ENCODE measurements at places on chromosomes 2 and 18.

DNA sequence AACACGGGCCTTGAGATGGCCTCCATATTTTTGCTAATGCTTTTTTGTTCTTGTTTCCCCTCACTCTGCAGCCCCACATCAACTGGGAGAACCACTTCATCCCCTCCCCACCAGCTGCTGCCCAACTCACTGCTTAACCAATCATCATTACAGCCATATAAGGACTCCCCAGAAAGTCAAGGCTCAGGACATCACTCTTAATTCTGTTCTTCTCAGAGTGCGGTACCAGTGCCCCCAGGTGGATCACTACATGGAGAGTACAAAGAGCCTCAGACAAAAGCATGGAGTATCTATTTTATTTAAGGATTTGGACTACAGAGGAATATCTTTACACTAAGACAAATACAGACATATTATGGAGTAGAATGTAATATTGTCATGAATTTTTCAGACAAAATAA lies 340.6 kb downstream of the PAX3 start:
- DNase-seq: no peak

DNA sequence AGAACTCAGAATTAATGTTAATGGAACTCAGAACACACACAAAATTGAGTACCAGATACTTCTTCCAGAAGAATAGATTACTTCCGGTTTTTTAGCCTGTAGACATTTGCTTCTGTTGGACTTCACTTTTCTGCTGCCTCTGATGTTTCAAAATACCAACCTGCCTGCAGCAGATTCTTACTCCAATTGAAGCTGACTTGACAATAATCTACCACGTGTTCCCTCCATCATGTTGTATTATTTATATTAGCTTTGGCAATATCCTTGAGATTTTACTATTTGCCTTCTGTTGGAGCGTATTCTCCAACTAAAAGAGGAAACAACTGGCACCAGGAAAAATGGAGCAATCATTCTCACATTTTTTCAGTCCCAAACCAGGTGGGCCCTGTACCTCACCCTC lies 3.1 kb upstream of the GORASP2 start:
- DNase-seq: no peak

DNA sequence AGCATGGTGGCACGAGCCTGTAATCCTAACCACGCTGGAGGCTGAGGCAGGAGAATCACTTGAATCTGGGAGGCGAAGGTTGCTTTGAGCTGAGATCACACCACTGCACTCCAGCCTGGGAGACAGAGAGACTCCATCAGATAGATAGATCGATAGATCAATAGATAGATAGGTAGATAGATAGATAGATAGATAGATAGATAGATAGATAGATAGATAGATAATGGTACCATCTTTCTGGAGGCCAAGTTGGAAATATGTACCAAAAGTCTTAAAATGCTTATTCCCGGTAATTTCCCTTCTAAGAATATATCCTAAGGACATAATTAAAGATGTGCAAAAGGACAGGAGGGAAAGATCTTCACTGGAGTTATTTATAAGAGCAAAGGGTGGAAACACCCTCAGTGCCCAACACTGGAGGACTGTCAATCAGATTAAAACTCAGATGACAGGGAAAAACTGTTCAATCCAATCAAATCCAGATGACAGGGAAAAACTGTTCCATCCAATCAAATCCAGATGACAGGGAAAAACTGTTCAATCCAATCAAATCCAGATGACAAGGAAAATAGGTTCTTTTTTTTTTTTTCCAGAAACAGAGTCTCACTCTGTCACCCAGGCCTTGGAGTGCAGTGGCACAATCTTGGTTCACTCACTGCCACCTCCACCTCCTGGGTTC lies 49.0 kb upstream of the UBE2F start:
- no peak for DNase-seq

DNA sequence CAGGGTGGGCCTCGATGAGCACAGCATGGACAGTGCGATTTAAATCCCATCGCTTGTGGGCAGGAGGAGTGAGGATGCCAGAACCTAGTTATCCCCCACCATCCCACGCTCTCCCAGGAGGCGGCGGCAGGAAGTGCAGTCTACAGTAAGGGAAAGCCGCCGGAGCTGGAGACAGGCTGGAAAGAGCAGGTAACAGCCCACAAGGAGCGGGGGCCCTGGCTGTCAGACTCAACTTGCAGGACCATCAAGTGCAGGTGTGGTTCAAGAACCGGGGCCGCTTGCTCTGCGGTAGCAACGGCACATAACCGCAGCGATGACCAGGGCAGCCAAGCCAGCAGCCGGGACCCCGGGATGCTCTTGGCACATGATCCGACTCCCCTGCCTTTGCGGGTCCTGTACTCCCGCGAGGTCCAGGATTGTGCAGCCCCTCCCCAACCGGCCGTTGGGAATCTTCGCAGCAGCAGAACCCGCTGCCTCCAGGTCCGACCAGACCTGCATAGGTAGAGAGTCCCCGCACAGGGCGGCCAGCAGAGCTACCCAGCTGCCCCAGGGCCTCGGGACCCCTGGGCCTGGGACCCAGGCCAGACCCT lies 82.1 kb downstream of the BIN1 start:
- no peak for DNase-seq

DNA sequence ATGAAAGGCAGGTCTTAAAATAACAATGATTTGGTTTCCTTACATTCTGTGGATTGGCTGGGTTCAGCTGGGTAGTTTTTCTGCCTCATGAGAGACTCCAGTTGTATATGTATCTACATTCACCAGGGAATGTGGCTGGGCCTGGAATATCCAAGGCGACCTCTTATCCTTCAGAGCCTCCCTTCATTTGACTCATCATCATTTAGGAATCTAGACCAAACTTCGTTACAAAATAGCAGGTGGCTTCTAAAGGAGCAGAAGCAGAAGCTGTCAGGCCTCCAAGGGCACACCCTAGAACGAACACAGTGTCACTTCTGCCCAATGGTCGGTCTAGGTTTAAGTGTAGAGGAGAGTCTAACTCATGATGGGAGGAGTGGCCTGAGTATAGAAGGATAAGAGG lies 204.2 kb downstream of the EN1 start:
- DNase-seq: no peak

DNA sequence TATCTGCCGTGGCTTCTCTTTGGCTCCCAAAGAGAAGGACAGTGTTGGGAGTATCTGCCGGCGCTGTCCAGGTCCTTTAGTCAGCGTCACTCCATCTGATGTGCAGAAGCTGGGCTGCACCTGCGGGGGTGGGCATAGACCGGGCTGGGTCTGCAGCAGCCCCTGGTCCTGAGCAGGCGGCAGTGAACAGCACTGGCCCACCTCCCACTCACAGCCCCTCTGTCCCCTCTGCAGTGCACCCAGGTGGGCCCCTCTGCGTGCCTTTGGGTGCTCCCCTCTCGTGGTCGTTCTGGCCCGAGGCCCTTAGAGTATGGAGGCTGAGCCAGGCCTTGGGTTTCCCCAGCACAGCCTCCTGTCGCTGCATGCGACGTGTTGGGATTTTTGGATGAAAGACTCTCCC lies 95.7 kb downstream of the USP40 start:
- no peak for DNase-seq

- DNase-seq: no peak
These were observed 60.0 kb downstream of the CEP192 start for GRCh38 chr18:13051159-13051558.

- DNase-seq: no peak
These were observed 336.1 kb upstream of the PKDCC start for GRCh38 chr2:41711736-41712135.

DNA sequence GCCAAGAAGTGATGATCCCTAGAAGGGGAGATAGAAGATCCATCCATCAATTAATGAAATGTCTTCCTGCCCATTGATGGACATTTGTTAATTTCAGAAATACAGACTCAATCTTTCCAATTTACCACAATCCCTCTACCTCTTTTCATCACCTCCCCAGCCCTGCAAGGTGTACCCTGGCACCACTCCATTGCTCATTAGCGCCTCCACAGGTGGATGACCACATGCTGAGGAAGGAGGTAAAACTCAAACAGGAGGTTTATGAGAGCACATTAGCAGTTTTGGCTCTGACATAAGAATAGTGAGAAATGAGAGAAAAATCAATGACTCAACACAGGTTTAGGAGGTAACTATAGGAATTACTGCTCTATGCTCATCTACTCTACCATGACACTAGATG lies 208.0 kb downstream of the C1D start:
- DNase-seq: no peak

DNA sequence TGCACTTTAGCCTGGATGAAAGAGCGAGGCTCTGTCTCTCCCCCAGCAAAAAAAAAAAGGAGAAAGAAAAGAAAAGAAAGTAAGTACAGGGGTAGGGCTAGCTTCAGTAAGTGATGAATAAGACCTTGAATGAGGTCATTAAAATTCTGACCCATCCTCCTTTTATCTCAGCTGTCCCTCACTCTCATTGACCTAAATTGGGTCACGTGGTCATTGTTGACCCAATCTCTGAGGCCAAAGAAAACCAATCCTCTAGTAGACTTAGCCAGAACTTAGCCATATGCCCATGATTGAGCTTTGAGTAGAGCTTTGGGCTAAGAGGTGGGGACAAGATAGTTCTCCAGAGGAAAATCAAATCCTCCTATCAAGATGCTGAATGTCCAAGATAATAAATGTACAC lies 149.3 kb downstream of the PDE11A start:
- DNase-seq: no peak

DNA sequence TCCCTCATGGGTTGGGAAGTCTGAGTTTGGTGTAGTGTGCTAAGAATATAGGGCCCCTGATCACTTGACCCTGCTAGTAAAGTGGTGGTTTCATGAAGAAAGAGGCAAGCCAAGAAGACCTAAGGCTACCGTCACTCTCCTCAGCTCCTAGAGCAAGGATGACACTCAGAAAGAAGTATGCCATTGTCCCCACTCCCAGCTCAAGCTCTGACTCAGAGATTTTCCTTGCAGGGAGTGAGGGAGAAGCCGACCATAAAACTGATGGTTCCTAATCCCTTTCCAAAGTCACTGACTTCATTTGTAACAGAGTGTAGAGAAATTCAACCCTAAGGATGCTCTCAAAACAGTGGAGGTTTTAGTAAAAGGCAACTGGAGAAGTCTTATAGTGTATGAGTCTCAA lies 80.9 kb downstream of the ICA1L start:
- DNase-seq: no peak

- DNase-seq: no peak
These were observed 315.8 kb upstream of the EPAS1 start for GRCh38 chr2:45981384-45981930.

DNA sequence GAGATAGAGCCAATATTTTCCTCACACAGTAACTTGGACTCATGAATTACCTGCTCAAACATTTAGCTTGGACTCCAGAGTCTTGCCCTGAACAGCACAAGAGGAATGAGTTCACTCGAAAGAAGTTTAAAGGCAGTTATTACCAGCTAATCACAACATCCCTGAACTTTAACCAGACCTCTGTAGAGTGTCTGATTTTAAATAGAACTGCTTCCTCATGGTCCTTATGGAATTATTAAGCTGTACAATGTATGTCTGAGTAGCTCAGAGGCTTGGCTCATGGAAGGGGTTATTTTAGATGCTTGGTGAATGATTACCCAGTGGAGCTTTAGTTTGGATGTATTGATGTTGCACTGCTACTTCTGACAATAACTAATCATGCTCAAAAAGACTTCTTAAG lies 183.1 kb downstream of the FMNL2 start:
- DNase-seq: no peak

- no peak for DNase-seq
These were observed 88.1 kb upstream of the ZEB2 start for GRCh38 chr2:144607891-144608521.

- DNase-seq: no peak
These were observed 157.0 kb upstream of the RND3 start for GRCh38 chr2:150644298-150645067.

DNA sequence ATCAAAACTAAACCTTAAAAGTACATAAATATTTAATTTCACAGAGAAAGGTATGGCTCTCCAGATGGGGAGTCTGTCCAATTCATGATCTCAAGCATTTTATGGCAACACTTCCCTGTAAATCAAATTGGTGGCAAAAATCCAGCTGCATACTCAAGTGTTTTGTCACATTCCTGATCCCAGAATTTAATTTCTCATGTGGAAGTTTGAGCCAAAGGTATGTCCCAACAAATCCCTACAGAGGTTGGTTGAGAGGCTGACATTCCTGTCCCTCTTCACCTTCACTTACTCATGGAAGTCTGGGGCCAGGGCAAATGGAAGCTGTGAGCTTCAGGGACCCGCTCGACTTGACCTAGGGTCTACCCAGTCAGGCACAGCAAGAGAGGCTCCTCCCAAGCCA lies 17.7 kb downstream of the KLF7 start:
- DNase-seq: no peak

DNA sequence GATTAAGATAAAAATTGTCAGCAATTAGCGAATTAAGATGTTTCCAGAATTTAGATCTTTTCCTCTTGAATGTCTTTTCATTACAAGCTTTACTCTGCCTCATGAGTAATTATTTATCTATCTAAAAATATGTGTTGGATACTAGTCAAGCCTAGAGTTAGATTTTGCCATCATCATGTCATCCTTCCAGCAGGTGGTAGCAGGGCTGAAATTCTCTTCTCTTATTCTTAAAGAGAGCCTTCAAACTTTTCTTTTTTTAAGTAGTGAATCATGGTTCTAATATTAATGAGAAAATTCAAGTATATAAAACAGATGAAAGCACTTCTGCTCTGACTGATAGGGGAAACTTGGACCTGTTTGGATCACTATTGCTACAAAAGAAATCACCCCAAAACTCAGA lies 240.7 kb upstream of the EPAS1 start:
- no peak for DNase-seq

DNA sequence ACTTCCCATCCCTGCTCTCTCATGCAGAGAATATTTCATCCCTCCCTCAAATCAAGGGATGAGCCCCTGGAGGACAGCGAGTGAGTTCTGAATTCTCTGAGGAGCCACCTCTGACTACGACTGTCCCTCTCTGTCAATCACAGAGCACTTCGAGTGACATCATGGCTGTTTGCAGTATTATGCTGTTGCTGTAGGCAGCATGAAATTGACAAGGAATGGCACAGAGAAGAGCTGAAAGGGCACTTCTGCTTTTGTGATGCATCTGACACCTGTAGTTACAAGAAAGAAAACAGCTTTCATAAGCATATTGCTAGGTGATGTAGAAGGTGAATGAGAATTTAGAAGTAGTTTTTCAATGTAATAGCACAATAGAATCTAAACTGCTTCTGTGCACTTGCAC lies 166.9 kb downstream of the ARHGAP15 start:
- DNase-seq: no peak

GRCh38 chr2:174023591-174024523 lies 58.7 kb upstream of the SP3 start:
- no peak for DNase-seq

DNA sequence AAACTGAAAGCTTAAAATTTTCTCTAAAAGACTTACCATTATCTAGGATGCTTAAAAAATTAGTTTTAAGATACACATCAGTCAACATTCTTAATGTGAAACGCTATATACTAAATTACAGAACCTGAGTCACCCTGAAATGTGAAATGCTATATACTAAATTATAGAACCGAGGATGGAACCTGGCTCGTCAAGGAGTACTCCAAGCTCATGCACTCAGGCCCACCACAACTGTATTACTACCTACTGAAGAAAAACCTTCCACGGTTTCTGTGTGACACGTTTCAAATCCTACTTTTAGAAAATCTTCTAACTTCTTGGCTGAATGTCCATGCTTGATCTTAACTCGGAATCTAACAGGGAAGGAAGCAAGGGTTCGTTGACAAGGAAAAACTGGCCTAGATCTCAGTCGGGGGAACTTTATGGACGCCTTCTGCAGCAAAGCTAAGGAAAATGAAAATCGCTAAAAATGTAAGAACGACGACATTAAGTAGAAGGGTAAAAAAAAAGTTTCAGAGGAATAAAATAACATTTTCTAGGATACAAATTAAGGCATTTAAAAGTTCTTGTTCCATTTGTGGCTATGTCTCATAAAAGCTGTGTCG lies 1.4 kb downstream of the PRKD3 start:
- no peak for DNase-seq

- no peak for DNase-seq
These were observed 8.8 kb upstream of the IFIH1 start for GRCh38 chr2:162327134-162327769.

All from T-helper 1 cell (primary cell).